ENCODE measurements at places on chromosomes 5 and 9. TPM values are rescaled to one million over a fixed set of nuclear protein-coding genes. Genes with fewer than 3 reads are reported as not detected.
A peak's percentile ranks its signal among the peaks of the same experiment; 100 is the strongest.

DNA sequence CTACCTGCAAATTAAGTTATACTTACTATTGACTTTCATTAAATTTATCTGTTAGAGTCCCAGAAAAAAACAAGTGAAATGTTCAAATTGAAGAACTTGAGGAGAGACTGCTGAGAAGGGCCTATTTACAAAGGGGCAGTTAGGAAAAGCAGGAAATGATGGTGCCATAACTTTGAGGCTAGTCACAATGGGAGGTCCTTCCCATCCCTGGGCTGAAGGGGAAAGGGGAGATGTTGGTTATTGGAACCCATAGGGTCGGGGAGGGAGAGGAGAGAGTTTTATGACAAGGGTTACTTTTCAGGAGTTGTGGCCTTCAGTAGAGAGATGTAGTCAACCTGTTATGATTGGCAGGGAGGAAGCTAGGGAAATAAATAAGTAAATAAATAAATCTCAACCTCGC, 169.1 kb downstream of the DMRT2 start:
- H3K36me3 ChIP-seq = no peaks in the 10 kb centered on the region
- no peak for DNase-seq
- H3K4me3 ChIP-seq = no peak overlapping the region
- H3K27ac ChIP-seq = no peak overlapping the region
- H3K27me3 ChIP-seq = no peaks in the 10 kb centered on the region

GRCh38 chr9:93510041-93510440, 56.7 kb upstream of the FAM120AOS start:
- no peak for DNase-seq
- no peaks in the 10 kb centered on the region for H3K27me3 ChIP-seq
- no peak overlapping the region for H3K4me3 ChIP-seq

DNA sequence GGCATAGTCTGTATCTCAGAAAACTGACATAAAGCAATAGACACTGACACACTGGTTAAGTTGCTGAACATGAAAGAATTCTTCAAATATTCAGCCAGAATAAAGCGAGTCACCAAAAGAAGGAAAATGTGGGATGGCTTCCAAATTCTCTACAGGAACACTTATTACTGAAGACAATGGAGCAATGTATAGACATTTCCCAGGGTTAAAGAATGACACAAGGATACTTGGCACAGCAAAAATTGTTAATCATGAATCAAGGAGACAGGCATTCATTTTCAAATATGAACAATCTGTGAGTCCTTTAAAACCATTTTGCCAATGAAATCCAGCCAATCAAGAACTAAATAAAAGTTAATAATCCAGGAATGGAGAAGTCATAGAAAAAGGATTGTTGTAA, 92.5 kb downstream of the MTX3 start:
- no peaks in the 10 kb centered on the region for H3K4me1 ChIP-seq
- H3K36me3 ChIP-seq = no peaks in the 10 kb centered on the region
- H3K4me3 ChIP-seq = no peak overlapping the region
- no peak overlapping the region for H3K27ac ChIP-seq

DNA sequence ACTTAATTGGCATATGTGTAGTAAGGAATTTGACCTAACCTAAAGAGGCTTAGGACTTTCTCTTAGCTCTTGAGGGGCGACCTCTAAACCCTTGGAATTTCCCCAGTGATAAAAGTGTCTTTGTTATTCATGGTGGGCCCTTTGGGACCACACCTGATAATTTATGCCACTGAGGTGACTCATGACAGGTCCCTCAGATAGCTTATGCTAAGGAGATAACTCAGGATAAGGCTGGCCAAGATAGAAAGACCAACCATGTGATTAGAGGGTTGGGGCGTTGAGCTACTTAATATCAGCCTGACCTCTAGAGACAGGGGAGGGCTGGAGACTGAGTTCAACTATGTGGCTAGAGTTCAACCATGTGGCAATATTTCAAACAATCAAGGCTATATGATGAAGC, 218.1 kb downstream of the AP3B1 start:
- H3K36me3 ChIP-seq = peaks cover 3% of the 10 kb centered on the region
- H3K27me3 ChIP-seq = no peaks in the 10 kb centered on the region
- no peak for DNase-seq
- no peaks in the 10 kb centered on the region for H3K4me1 ChIP-seq
- H3K4me3 ChIP-seq = no peak overlapping the region
- H3K27ac ChIP-seq = no peak overlapping the region

Gene GAPT
- total RNA-seq = 0.22 TPM

DNA sequence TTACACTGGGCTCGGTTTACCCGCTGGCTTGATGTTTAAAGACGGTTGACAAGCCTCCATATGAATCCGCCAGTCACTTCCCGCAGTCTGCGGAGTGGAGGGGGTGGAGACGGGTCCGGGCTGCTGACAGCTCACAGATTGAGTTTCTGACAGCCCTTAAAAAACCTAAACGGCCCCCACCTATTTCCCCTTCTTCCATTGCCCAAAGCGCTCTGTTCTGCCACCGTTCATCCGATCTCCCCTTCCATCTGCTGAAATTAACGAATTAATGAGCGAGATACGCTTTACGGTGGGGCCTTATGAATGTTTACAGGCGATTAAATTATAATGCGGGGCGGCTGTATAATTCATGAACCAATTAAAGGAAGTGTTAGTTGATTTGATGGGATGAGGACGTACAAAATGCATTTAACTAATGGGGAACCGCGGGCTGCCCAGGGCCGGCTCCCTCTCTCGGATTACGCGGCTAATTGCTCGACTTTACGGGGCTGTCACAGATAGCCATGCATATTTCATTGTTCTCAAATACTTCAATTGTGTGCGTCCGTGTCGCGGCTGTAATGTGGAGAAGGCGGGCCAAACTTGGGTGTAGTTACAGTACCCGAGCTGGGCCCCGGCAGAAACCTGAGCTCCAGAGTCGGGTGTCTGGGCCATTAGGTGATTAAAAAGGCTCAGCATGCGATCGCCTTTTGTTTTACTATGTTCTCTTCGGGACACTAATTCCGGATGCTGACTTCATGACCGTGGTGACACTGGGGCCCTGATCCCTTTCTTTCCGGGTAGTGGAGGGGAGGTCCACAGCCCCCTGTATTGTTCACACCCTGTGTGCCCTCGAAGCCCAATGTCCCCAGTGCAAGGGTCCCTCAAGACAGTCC, 74.9 kb downstream of the GTF3C4 start:
- peaks cover 64% of the 10 kb centered on the region for H3K27me3 ChIP-seq
- H3K36me3 ChIP-seq = no peaks in the 10 kb centered on the region
- no peak for DNase-seq
- peaks cover 14% of the 10 kb centered on the region for H3K4me1 ChIP-seq
- H3K4me3 ChIP-seq = peak overlapping the region; percentile 49
- H3K27ac ChIP-seq = no peak overlapping the region

Gene TAL2
- not detected for total RNA-seq

Gene HK3
- 3.5 TPM for total RNA-seq

DNA sequence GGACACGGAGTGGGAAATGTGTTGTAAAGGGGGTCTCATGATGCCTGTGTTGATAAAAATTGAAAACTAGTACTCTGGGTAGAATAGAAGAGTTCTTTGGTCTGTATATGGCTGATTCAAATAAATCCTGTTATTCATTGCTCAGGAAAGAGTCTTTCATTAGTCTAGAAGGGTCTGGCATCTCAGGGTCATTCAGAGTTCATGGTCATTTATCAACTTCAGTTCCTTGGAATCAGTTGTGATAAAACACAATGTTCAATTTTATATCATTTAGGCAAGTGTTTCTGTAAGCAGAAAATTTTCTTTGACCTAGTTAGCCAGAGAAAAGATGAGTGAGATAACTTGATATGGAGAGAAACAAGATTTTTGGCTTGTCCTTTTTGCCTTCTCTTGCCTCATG, 36.3 kb downstream of the SPATA31D1 start:
- H3K4me1 ChIP-seq = no peaks in the 10 kb centered on the region
- no peaks in the 10 kb centered on the region for H3K27me3 ChIP-seq
- no peak for DNase-seq

Gene LYRM7
- total RNA-seq = 33.0 TPM

Gene NR4A3
- 6.2 TPM for total RNA-seq

DNA sequence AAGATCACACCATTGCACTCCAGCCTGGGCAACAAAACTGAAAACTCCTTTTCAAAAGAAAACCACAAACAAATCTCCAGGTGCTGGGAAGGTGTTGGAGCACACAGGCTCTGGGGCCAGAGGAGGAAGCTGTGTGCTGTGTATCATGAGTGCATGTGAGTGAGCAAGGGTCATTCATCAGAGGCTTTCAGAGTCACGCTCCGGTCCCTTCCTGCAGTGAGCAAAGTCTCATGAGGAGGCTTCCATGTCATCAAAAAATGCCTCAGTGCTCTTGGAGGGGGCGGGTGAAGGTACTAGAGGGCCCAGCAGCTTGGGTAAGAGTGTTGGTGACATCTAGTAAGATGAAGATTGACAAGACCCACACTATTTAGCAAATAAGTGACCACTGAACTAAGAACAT, 48.3 kb upstream of the TESK1 start:
- H3K4me1 ChIP-seq = peaks cover 35% of the 10 kb centered on the region
- no peak for DNase-seq
- no peak overlapping the region for H3K27ac ChIP-seq
- H3K4me3 ChIP-seq = no peak overlapping the region
- H3K27me3 ChIP-seq = no peaks in the 10 kb centered on the region

Gene EGFL7
- total RNA-seq = 81.5 TPM

DNA sequence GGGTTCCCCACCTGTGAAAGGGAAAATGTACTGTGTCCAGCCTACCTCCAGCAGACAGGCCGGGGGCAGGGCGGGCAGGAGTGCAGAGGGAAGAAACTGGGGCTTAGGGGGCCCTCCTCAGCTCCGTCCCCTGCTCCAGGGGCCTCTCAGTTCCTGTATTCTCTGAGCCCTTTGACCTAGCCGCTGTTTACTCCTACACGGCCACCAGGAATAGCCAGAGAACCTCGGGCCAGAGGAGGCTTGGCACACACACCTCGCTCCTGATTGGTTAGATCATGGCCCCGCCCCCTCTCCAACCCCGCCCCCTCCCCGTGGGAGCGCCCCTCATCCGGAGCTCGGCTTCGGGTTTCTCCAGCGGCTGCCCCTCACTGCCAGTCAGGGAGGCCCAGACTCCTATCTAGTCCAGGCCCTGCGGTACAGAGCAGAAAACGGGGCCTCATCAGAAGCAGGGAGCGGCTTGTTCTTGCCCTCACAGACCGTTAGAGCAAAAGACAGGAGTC, 2.2 kb downstream of the ST6GALNAC6 start:
- H3K36me3 ChIP-seq = peaks cover 39% of the 10 kb centered on the region
- H3K27ac ChIP-seq = peak overlapping the region; percentile 95
- H3K4me1 ChIP-seq = peaks cover 43% of the 10 kb centered on the region
- DNase-seq = peak; percentile 87

DNA sequence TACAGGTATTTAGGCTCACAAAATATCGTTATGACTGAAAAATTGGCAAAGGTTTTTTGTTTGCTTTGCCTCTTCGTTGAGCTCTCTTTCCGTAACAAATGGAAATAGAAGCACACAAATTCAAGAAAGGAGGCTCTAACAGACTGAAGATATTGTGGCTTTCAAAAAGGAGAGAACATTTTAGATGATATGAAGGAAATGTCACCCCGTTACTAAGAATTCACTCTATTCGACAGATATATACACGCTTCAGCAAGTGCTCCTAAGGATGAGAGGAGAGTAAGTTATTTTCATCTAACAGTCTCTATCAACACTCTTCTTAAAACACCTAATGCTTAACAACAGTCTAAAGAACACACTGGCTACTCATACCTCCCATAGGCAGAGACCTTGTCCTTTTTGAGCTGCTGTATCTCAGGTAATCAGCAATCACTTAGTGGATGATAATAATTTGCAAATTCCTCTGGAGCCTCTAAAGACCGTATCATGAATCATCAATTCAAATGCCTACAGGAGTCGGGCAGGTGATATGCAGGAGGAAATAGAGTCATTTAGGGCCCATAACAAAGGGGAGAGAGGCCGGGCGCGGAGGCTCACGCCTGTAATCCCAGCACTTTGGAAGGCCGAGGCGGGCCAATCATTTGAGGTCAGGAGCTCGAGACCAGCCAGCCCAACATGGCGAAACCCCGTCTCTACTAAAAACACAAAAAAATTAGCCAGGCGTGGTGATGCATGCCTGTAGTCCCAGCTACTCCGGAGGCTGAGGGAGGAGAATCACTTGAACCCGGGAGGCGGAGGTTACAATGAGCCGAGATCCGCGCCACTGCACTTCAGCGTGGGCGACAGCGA, 1.4 kb upstream of the HSDL2 start:
- H3K4me3 ChIP-seq = peak overlapping the region; percentile 78
- H3K27ac ChIP-seq = peak overlapping the region; percentile 97
- peaks cover 64% of the 10 kb centered on the region for H3K4me1 ChIP-seq
- H3K27me3 ChIP-seq = no peaks in the 10 kb centered on the region

DNA sequence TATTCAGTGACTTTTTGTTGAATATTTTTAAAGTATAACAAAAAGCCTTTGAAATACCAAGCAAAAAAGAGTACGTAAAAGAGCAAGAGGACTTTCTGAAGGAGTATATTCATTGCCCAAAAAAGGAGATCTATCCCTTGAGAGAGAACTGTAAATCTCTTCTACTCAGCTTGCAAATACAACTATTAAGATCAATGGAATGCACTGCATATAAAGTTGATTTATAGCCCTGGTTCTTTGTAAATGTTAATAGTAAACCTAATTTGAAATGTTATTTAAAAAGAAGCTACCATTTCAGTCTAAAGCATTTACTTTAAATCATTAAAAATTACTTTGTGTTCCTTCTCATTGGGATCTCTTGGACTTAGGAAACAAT, 168.1 kb downstream of the PDE4D start:
- H3K27ac ChIP-seq = no peak overlapping the region
- no peak for DNase-seq
- no peaks in the 10 kb centered on the region for H3K27me3 ChIP-seq
- no peaks in the 10 kb centered on the region for H3K4me1 ChIP-seq
- no peaks in the 10 kb centered on the region for H3K36me3 ChIP-seq

DNA sequence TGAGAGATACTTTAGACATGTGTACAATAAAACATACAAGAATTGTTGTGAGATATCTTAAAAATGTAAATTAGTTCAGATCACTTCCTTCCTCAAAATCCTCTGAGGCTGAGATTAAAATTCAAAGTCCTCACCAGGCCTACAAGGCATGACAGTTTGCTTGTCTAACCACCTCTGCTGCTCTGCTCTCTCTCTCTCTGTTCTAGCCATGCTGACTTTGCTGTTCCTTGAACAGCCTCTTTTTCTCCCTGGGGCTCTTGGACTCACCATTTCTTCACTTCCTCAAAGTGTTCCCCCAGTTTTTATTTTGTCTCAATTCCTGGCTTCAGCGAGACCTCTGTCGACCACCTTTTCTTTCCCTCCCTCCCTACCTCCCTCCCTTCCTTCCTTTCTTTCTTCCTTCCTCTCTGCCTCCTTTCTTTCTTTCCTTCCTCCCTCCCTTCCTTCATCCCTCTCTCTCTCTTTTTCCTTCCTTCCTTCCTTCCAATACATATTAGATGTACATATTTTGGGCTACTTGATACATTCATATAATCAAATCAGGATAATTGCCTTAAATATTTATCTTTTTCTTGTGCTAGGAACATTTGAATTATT, 27.0 kb downstream of the CATSPER3 start:
- DNase-seq = no peak
- H3K36me3 ChIP-seq = no peaks in the 10 kb centered on the region
- no peak overlapping the region for H3K27ac ChIP-seq
- H3K27me3 ChIP-seq = no peaks in the 10 kb centered on the region

Gene OR13C8
- not detected for total RNA-seq

Data from left ventricle myocardium inferior (tissue), 1 donor.